Caco-2 (cell line): ENCODE measurements at places on chromosomes 2 and 18. TPM values are rescaled to one million over a fixed set of nuclear protein-coding genes. Genes with fewer than 3 reads are reported as not detected.

GRCh38 chr2:84970868-84971509 lies at the start of gene KCMF1:
KCMF1 (plus strand) TSS chr2:84971161; CDS start chr2:84971452, 291 bp downstream.
- peak; percentile 86 for DNase-seq

GRCh38 chr2:19673213-19673791 lies 228.5 kb downstream of the TTC32 start:
- DNase-seq: no peak

GRCh38 chr2:153195342-153195741 lies 283.2 kb downstream of the RPRM start:
- no peak for DNase-seq

- DNase-seq: no peak
Observed at GRCh38 chr2:223815884-223816570, 21.4 kb downstream of the AP1S3 start.

NCKAP5 gene
- total RNA-seq: 3.5 and 3.8 TPM in 2 replicates

GRCh38 chr2:14756122-14756541 lies 123.6 kb downstream of the LRATD1 start:
- no peak for DNase-seq

NAT8 gene
- total RNA-seq: not detected in 2 replicates

- DNase-seq: no peak
Observed at GRCh38 chr2:134175834-134176233, 78.0 kb upstream of the MGAT5 start.

DNA sequence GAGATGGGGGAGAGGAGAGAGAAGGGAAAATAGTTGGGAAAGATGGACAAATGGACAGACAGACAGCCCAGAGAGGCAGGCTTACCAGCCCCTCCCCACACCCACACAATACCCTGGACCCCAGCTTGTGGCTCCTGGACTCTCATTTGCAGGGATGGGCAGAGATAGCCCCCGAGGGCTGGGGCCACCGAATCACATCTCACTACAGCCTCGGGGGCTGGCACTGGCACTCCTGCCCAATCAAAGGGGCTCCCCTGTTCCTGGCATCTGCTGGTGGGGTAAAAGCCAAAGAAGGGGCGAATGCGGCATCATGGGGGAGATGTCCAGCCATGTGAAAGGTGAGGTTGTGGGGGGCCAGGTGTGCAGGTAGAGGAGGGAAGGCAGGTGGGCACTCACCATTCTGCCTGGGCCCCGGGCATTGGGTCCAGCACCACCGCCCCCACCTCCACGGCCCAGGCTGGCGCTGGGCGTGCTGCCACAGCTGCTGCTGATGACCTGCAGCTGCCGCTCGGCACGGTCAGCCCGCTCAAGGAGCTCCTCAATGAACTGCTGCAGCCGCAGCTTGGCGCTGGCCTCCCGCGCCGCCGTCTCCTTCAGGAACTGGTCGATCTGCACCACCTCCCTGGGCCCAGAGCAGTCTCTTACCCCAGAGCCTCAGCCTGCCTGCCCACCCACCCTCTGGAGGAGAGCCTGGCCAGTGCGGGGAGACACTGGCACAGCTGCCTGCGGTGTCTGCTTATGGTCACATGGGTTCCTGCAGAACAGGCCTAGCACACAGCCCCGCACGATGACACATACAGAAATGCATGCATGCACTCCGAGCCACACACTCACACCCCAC lies 18.0 kb downstream of the FBXO41 start:
- DNase-seq: no peak

SEPTIN2 gene
- 209 TPM in 2 replicates for total RNA-seq

DNA sequence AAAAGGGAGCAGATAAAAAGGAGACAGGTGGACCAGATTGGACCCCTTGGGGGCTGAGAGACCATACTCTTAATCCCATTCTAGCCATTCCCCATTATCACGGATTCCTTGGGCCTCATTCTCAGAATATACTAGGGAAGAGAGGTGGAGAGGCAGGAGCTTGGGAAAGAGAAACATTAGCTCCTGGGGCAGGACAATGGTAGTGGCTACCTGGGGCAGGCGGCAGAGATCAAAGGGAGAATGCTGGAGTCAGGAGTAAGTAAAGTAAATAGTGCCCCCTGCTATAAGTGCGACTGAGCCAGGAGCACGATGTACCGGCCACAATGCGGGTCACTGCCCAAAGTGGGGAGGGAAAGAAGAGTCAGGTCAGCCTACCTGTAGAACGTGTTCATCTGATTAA lies 20.4 kb upstream of the IHH start:
- DNase-seq: no peak

DNA sequence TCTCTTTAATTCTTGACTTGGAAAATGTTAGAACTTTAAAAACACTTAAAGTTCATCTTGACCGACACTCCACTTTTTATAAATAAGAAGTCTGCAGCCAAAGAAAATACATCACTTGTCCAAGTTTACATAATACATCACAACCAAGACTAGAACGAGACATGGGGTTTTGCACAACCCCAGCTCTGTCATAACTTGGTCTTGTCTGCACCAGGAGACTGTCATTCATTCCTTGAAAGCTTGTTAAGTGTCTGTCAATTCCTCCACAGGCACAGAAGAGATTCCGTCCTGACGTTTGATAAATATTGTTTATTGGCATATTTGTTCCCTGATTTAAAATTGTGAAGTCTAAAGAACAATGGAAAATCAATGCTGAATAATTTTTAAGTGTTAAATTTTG lies 139.5 kb upstream of the SETBP1 start:
- DNase-seq: no peak

DNA sequence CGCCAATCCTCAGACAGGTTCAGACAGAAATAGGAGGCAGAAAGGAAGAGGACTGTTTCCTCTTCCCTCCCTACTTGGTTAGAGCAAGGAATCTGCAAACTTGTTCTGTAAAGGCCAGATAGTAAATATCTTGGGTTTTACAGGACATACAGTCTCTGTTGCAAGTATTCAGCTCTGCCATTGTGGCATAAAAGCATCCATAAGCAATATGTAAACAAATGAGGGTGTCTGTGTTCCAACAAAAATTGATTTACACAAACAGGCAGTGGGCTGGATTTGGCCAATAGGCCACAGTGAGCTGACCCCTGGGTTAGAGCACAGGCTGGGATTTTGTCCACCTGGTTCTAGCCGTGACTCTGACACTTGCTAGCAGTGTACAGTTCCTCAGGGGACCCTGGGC lies 89.4 kb downstream of the NRP2 start:
- DNase-seq: no peak

IL36A gene
- total RNA-seq: not detected in 2 replicates

DNA sequence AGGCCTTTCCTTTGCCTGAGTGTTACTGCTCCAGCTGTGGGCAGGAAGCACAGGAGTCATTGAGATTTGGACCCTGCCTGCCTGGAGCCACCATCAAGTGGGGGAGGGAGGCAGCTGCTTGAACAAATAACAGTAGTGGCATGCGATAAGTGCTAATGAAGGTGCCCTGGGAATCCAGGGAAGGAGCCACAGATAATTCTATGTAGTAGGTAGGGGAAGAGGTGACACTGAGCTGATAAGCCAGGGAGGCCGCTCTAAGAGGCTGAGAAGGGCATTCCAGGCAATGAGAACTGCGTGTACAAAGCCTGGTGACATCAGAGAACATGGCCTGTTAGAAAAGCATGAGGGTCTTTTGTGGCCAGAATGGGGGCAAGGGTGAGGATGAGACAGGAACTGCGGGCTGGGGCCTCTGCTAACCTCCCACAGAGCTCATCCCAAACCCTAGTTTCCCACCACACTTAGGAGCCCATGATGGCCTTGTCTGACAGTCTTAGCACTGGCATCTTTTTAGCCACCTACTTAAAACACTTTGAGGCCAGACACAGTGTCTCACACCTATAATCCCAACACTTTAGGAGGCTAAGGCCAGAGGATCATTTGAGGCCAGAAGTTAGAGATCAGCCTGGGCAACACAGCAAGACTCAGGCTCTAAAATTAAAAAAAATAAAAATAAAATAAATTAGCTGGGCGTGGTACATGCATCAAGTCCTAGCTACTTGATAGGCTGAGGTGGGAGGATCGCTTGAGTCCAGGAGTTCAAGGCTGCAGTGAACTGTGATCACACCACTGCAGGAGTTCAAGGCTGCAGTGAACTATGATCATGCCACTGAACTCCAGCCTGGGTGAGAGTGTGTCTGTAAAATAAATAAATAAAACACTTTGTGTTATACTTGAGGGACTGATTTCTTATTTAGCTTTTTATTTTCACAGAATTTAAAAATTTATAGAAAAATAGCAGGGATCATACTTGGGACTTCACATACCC lies 58.9 kb downstream of the TET3 start:
- no peak for DNase-seq

HOXD10 gene
- total RNA-seq: not detected in 2 replicates

DNA sequence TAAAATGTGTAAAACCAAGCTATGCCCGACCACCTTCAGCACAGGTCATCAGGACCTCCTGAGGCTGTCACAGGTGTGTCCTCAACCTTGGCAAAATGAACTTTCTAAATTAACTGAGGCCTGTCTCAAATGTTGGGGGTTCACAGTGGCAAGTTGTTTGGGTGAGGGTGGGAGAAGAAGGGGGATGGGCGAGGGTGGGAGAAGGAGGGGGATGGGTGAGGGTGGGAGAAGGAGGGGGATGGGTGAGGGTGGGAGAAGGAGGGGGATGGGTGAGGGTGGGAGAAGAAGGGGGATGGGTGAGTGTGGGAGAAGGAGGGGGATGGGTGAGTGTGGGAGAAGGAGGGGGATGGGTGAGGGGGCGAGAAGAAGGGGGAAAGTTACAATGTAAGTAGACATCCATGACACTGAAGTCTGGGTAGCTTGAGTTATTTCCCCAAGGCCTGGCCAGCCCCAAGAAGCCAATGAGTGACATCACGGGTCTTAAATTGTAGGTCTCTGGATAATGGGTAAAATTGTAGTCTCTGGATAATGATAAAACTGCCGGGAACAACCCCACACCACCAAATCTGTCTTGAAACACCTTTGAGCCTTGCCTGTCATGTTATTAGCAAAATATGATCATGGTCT lies 56.3 kb downstream of the TIMM21 start:
- no peak for DNase-seq

FEZ2 gene
- 50.5 and 55.8 TPM in 2 replicates for total RNA-seq

CXCR1 gene
- not detected in 2 replicates for total RNA-seq

- DNase-seq: no peak
Observed at GRCh38 chr2:197236816-197237215, 73.8 kb downstream of the ANKRD44 start.

DNA sequence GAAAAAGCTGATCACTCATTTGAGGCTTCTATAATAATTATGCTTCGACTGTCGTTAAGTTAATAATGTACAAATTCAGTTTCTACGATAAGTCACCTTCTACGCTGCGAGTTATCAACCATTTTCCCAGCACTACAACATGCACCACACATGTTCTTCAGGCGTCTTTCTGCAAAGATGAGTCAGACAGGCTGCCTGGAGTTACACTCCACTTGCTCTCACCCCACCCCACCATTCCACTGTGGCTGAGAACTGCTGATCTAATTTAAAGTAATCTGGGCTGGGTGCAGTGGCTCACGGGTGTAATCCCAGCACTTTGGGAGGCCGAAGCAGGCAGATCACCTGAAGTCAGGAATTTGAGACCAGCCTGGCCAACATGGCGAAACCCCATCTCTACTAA lies 218.6 kb downstream of the DYM start:
- DNase-seq: no peak

EVA1A gene
- total RNA-seq: 0.25 and 0.53 TPM in 2 replicates

RNF144A gene
- total RNA-seq: 1.6 and 3.0 TPM in 2 replicates

GRCh38 chr2:3429066-3429610 lies 49.6 kb downstream of the TRAPPC12 start:
- no peak for DNase-seq

- no peak for DNase-seq
Observed at GRCh38 chr2:239509373-239510143, 108.7 kb upstream of the HDAC4 start.

- DNase-seq: no peak
Observed at GRCh38 chr2:226387499-226387942, 412.1 kb downstream of the IRS1 start.
